ENCODE measurements at places on chromosomes 2 and 18. TPM values are rescaled to one million over a fixed set of nuclear protein-coding genes. Genes with fewer than 3 reads are reported as not detected.

The ERMN gene
- 0.07 TPM for total RNA-seq

The PLGLB2 gene
- total RNA-seq, result 13.7 TPM

The CAPN14 gene
- 0.33 TPM for total RNA-seq

The C2orf72 gene
- total RNA-seq, result 112 TPM

The FBXO41 gene
- total RNA-seq, result 2.1 TPM

The GRHL1 gene
- total RNA-seq, result 10.9 TPM
